SJSA1 (cell line): ENCODE measurements at places on chromosomes 2 and 18. TPM values are rescaled to one million over a fixed set of nuclear protein-coding genes. Genes with fewer than 3 reads are reported as not detected.

GRCh38 chr2:241033994-241034393 is 35.6 kb downstream of the SNED1 start:
- no peak for DNase-seq

DNA sequence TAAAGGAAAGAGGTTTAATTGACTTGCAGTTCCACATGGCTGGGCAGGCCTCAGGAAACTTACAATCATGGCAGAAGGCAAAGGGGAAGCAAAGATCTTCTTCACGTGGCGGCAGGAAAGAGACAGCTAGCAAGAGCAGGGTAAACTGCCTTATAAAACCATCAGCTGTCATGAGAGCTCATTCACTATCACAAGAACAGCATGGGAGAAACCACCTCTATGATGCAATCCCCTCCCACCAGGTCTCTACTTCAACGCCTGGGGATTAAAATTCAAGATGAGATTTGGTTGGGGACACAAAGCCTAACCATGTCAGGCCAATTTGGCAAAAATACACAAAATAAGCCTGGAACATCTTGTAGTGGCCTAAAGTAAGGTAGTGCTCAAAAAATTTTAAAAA is 152.6 kb downstream of the COL6A3 start:
- DNase-seq: no peak

GRCh38 chr18:31819106-31819924 is 58.6 kb upstream of the SLC25A52 start:
- peak; percentile 23 for DNase-seq

DNA sequence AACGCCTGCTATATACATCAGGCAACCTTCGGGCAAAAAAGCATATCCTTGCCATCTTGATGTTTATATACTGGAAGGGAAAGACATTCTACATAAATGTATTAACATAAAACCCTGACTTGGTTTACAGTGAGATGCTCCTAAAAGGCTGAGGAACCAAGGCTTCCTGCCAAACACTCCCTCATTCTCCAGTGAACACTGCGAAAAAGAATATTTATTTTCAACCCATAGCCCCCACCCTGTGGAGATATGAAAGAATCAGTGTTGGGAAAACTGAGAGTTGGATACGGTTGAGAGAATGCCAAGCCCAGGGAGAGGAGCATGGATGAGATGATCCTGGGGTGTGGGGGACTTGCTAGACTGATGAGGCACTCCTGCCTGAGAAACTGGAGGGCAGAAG is 94.9 kb downstream of the PIEZO2 start:
- DNase-seq: no peak

- DNase-seq: no peak
Measured at GRCh38 chr2:118856978-118857676, 9.7 kb upstream of the EN1 start.

DNA sequence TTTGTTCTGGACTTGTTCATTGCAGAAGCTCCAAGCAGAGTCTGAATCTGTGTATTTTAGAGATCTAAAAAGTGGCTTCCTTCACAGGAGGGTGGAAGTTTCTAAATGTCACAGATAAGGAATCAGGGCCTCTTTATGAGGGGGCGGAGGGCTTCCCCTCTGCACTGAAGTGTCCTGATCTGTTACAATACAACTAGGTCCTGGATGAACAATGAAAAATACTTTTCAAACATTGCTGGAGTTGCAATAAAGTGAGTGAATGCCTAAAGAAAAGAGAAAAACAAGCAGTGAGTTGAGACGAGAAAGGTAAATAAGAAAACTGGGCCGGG is 179.3 kb upstream of the HDAC4 start:
- no peak for DNase-seq

- no peak for DNase-seq
Measured at GRCh38 chr2:192687015-192687414, 492.3 kb upstream of the TMEFF2 start.

DNA sequence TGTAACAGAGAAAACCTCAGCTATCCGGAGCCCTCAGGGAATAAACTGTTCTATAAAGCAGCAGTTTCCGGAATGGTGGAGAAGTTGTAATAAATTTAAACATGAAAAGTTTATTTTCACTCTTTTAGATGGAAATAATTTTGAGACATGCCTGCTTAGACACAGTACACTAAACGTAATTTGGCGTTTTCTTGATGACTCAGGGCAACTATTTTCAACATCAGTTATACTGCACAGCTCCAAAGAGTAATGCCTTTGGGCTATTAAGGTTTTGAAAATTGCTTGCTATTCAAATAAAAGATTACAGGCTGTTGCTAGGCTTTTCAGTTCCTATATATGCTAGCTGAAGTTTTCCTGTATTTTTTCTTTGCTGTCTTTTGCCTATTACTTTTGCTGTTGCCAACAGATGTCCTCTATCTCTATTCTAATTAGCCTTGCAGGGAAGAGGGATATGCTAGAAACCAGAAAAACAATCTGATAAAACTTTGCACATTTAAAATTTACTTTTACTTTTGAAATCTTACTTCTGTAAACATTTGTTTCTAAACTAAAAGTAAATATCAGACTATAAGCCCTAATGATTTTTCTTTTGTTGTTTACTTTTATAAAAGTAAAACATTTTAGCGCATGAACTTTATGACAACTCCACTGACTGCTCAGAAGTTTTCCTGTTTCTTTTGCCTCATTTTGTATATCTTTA is 113.4 kb upstream of the WDSUB1 start:
- peak; percentile 18 for DNase-seq

Gene DSC2
- 1.3 and 1.6 TPM in 2 replicates for total RNA-seq

Gene CCDC178
- total RNA-seq: not detected in 2 replicates

Gene LIPG
- total RNA-seq: 2.0 and 2.2 TPM in 2 replicates
